ENCODE measurements at places on chromosomes 6 and 20.

DNA sequence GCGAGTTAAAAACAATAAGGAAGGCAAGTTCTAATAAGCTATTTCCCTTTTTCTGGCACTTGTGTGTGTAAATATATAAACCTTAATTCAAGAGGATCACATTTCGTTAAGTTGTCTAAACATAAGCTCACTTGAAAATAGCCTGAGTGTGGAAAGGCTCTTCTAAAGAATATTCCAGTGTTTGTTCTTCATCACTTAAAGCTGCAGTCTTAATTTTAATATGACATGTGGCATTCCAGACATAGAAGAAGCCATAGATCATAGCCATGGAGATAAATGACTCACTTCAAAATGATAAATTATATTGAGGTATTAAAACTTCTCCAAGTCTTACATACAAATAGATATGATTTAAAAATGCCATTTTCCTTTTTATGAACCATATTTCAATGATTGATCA, 42.1 kb downstream of the IYD start:
- ATAC-seq, result no peak

GRCh38 chr6:123176706-123177105, 180.7 kb downstream of the CLVS2 start:
- no peak for ATAC-seq

- no peak for ATAC-seq
Measured at GRCh38 chr6:146943664-146944063, 260.6 kb upstream of the STXBP5 start.

DNA sequence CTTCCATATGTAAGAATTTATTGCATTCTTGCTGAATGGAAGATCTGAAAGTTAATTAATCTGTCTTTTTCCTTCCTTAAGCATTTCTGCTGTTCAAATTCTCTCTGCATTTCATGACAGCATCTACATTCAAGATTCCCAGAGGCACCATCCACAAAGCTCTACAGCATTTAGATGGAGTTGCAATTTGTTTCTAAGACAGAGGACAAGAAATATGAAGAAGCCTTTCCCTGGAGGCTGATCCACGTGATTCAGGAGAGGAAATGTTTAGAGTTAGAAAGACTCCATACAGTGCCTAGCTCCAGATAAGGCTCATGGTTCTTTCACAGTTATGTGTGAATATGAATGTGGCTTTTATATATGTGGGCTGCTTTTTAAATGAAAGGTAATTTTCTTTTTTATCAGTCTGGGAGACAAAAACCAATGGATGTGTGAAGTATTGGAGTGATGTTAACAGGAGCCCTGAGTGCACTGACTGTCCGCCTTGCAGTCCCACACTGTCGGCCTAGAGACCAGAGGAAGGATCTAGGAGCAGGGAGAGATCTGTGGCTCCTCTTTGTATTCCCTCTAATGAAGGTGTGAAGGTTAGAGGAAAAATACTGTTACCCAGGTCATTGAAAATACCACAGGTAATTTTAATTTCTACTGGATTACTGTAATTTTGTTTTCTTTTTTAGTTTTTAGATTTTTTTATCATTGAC, 686.6 kb upstream of the GJE1 start:
- 0 out of 3 replicates have a peak, but pooled peaks have one; percentile 17 for ATAC-seq

DNA sequence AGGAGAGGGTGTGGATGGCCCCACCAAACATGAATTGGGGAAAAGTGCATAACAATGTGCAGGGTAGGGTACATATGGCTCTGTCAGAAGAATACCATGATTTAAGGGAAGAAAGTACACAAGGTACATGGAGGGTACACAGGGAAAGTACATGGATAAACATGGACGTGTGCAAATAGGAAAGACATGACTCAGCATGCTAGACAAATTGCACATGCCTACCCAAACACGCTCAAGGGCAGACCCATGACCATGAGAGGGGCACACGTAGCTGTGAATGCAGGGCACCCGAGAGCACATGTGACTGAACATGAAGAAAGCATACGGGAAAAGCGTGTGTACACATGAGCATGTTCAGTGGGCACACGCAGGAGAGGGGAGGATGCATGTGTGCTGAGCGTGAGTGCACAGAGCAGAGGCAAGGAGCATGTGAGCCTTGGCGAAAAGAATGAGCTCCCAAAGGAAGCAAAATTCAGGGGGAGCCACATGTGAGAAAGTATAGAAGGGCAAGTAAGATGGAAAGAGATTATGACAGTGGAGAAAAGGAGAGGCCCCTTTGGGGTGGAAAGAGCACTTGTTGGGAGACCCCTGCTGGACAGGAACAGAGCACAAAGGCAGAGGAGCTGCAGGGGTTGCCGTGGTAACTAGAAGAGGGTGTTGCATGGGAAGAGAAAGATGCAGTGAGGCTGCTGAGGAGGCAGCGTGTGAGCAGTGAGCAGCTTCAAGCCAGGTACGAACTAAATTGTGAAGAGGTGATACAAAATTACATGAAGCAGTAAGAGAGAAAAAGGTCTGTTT, 17.8 kb downstream of the OR2H2 start:
- peak; percentile 63 for ATAC-seq

DNA sequence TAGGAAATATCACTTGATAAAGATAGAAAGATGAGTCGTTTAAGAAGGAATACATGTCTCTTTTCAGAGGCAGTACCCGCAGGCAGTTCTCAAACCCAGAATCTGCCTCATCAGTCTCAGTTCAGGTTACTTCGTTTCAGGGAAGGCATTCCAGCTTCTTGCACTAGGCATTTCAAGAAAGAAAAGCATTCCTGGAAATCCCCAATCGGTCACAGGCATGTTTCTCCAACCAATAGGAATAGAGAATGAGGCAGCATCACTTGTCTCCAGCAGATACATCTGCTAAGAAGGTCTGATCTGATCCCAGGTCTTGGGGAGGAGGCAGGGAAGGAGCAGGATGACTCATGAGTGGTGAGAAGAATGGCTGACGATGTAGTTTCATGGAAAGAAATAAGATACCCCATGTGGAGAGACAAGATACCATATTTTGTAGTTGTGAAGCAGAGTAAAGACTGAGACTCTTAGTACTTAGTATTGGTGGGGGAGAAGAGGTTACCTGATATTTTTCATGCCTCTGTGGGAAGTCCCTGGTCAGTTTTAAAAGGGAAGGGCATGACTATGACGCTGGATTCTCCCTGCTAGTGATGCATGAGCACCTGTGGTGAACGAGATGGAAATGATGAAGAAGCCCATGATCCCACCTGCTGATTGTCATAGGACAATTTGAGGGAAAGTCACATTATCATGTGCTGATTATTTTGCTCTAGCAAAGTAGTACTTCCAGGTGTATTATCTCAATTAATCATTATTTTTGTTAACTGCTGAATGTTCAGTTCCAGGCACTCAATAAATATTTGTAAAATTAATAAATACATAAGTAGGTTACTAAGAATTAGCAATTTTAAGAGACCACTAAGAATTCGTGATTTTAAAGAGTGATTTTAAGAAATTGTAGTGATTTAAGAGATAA, 20.3 kb upstream of the HLA-DRB1 start:
- ATAC-seq, result peak; percentile 100

DNA sequence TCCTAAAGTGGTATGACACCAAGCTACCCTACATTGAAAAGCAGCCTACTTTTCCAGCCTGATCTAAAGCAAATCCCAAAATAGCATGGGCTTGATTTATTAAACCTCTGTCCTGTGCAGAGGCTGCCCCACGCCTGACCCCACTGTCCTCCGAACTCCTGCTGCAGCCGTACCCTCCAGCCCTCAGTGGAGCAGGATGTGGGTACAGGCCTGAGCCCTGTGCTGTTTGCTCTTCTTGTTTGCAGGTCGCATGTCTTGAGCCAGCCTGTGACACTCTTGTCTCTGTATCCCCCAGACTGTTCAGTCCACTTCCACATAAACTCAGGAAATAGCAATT, 61.2 kb downstream of the RPP40 start:
- peak; percentile 75 for ATAC-seq

DNA sequence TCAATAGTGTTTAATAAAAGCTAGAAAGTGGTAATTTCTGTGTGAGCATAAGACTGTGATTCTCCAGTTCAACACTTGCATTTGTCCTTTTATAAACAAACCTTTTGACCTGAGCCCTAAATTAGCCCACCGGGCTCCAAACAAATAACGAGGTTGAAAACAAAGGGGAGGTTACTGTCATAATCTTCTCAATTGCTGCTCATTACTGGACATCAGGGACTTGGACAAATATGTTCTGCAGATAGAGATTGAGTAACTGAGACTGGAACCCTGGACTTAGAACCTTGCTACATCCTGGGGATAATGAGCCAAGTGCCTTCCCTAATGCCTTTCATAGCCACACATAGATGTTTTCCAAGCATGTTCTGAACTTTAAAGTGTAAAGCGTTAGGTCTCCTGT, 84.2 kb upstream of the PCSK2 start:
- ATAC-seq, result no peak

GRCh38 chr6:42973926-42974325, 5.1 kb downstream of the PEX6 start:
- no peak for ATAC-seq

DNA sequence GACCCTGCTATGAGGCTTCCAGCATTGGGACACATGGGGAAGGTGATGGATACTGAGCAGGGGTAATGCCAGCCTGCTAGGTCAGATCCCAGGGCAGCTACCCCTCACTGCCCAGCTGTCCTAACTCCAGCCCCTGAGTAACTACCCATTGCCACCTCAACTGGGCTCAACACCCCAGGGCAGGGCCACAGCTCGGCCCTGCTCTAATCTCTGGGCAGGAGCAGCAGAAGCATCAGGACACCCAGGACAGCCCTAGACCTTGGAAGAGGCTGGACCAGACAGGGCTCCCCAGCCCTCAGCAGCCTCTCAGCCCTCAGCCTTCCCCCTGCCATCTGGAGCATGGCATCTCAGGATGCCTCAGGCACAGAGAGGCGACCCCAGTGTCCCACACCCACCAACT, 67.4 kb upstream of the TOP1 start:
- no peak for ATAC-seq

- no peak for ATAC-seq
Measured at GRCh38 chr6:91751526-91751925, 1164.7 kb upstream of the MAP3K7 start.

GRCh38 chr6:151205721-151206600, 33.8 kb upstream of the AKAP12 start:
- no peak for ATAC-seq

- peak; percentile 69 for ATAC-seq
Measured at GRCh38 chr6:112269114-112269513, 14.7 kb upstream of the LAMA4 start.

GRCh38 chr20:8187740-8188139, 55.7 kb downstream of the PLCB1 start:
- ATAC-seq, result no peak

DNA sequence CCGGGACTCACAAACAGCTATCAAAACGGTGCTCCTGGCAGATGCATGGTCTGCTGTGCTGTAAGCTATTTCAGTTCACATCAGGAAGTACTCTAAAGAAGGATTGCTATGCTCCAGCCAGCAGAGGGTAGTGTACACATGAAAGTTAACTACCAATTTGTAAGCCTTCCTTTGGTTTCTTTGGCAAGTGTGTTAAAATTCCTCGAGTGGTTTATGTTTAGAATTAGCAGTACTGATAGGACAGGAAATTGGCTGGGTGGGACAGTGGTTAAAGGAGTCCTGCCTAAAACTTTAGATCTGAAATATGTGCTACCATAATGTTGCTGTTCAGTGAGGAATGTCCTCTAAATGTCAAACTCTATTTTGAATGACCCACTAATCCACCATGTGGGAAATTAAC, 47.4 kb downstream of the TRMT11 start:
- ATAC-seq, result peak; percentile 99

DNA sequence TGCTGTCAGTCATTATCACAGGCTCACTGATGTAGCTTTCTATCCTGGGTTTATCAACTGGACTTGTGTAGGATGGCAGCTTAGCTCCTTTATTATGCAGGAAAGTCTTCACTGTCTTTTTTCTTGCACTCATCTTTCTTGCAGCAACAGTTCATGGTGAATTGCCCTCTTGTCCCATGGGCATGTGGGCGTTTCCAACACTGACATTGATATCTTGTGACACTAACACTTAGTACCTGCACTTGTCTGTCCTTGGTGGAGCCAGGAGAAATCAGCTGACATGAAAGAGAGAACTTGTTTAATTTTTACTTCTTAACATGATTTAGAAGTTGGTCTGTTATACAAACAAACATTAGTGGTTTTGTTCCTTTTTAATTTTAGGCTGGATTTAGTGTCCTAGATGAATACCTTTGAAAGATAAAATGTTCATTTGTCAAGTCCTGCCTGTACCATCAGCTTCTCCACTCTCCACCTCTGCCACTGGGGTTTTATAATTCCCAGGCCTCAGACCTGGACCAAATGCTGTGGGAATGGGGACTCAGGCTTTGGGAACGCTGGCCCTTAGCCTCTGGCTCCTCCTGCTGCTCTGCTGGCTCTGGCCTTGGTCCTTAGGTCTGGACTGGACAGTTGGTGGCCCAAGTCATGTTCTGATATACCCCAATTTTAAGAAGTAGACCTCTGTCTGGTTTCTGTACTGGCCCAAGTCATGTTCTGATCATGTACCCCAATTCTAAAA, 161.0 kb upstream of the LAMP5 start:
- ATAC-seq, result peak; percentile 39

- peak; percentile 93 for ATAC-seq
Measured at GRCh38 chr6:16505711-16506357, 255.4 kb downstream of the ATXN1 start.

- ATAC-seq, result no peak
Measured at GRCh38 chr20:62554214-62554897, 78.6 kb upstream of the GATA5 start.

GRCh38 chr6:28758046-28758817, 165.6 kb downstream of the TRIM27 start:
- ATAC-seq, result peak; percentile 87

- ATAC-seq, result no peak
Measured at GRCh38 chr20:41830702-41831101, 212.5 kb upstream of the CHD6 start.

DNA sequence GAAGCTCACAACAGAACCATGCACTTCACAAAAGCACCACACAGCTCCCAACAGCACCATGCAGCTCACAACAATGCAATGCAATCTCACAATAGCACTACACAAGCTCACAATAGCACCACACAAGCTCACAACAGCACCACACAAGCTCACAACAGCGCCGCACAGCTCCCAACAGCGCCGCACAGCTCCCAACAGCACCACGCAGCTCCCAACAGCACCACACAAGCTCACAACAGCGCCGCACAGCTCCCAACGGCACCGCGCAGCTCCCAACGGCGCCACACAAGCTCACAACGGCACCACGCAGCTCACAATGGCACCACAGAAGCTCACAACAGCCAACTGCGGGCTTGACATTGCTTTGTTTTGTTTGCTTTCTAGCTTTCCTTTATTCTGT, 198.1 kb downstream of the DLL1 start:
- ATAC-seq, result no peak

GRCh38 chr20:36924167-36925045, 27.1 kb downstream of the SAMHD1 start:
- no peak for ATAC-seq

- 0 out of 3 replicates have a peak, but pooled peaks have one; percentile 33 for ATAC-seq
Measured at GRCh38 chr20:63116412-63117106, 99.4 kb downstream of the YTHDF1 start.

DNA sequence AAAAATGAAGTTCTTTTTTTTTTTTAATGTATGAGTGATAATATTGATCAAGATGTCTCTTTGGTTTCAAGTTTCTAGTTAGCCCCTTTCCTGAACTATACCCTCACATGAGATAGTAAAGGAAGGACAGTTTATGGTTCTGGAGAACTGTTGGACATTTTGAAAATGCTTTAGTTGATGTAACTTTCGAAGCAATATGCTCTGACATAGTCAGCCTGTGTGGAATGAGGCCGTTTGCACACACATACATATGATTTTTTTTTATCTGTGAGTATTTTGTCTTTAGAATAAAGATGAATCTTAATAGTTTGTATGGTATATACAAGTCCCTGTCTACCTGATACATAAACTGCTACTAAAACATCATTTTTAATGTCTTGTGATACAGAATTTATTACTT, 177.0 kb downstream of the ARID1B start:
- no peak for ATAC-seq

GRCh38 chr6:92847988-92848387, 571.4 kb downstream of the EPHA7 start:
- ATAC-seq, result no peak

All from SK-N-SH treated with all-trans-retinoic acid at 6 μM for 48 hours (cell line).